ENCODE measurements at places on chromosomes 7 and 10.

DNA sequence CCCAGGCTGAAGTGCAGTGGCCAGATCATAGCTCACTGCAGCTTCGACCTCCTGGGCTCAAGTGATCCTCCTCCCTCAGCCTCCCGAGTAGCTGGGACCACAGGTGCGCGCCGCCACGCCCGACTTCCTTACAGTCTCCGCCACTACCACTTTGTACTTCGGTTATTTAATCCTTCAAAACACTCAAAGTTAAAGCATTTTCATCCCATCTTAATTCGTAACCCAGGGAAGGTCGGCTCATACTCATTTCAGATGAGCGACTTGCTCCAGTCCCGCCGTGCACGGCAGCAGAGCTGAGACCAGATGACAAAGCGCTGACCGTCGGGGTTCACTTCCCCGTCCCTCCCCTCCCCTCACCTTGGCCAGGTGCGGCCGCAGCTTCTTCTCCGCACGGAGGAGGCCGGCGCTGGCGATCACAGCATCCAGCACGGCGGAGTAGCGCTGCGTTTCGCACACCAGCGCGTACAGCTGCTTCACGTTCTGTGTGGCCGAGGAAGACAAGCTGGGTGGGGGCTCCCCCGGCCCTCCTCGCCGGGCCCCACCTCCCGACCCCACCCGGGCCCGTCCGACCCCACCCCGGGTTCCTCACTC, 457 bp downstream of the NSUN5 start:
- DNase-seq = no peak

GRCh38 chr7:22949944-22950343, 64.0 kb downstream of the HYCC1 start:
- no peak for DNase-seq

DNA sequence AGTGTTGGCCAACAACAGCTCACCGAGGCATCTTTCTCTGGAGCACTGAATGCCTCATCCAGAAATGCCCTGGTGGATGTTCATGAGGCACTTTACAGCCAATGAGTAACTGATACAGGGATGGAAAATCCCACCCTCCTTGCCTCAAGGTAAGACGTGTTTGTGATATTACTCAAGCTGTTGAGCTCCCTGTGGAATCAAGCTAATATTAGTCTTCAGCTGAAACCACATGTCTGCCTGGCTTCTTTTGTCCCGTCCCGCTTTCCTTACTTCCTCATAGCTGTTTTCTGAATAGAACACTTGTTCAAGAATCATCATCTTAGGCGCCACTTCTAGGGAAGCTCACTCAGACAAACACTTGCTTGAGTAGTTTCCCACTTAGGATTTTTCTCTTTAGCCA, 422.4 kb downstream of the INHBA start:
- DNase-seq = no peak

- no peak for DNase-seq
Observed at GRCh38 chr10:3354174-3354900, 181.8 kb upstream of the PITRM1 start.

DNA sequence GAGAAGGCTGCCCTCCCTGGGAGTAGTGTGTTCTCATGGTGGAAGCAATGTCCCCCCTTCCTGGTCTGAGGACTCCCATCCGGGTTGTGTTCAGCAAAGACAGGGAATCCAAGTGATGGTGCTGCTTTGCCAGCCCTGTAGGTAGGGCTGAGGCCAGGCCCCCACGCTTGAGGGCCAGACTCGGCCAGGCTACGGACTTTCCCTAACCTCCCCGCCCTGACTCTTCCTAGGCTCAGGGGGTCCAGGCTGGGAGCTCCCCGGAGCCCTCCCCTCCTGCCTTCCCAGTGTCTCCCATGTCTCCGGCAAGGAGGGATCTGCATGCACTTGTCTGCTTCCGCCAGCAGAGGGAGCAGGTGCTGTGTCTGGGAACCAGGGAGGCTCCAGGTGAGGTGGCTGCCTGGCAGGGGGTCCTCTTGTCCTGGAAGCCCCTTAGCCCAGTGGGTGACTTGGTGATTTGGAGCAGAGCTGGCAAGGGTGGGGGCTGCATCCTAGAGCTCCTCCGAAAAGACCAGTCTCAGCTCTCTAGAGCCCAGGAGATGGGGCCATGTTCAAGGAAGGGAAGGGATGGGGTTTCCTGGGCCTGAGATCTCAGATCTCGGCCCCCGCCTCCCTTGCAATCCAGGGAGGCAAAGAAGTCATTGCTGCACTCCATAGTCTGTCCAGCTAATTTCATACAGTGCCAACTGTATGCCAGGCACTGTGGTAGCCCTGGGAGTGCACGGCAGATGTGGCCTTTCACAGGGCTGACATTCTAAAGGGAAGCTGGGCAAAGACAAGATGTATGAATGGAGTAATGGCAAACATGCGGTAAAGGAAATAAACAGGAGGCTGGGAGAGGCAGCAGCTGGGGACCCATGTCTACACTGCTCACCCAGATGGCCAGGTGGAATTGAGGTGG, 20.3 kb upstream of the SFRP5 start:
- DNase-seq = peak; percentile 39

GRCh38 chr7:17680943-17681351, 259.3 kb downstream of the SNX13 start:
- DNase-seq = no peak

DNA sequence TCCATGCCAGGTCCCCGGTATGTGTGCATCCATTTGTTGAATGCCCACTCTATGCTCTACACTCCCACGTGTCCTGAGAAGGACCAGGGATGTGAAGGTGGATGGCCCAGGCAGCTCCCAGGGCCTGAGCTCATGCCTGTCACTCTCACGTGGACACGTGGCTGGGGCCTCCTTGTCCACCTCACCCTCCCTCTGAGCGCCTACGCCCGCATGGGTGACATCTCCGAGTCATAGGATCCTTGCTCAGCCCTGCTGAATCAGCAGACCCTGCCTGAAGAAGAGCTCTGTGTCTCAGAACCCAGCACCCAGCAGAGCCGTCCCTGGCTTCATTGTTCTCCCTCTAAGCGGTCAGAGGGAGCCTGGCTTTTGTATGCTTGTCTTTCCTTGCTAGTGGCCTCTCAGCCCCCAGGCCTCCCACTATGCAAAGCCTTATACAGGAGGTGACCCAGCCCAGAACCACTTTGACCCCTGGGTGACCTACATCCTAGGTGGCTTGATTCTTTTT, 107.9 kb upstream of the PPIF start:
- DNase-seq = no peak
